Umbilical cord (tissue), 2 donors: ENCODE measurements at places on chromosomes 1 and 21.
A peak's percentile ranks its signal among the peaks of the same experiment; 100 is the strongest.

DNA sequence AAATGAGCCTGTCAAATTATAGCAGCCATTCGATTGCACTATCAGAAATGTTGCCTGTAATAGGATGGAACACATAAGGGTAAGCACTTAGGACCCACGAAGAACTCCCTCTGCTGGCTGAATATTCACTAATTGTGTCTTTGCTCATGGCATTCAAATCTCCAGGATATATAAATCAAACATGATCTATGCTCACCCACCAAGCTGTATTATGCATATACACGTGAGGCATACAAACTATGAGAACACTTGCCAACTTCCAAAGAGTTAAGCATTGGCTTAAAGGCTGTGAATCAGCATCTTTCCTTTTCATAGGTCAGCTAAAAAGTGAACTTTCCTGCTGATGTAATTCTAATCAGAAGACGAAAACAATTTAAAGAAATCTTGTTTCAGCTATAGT, 34.5 kb downstream of the TMPRSS15 start:
- DNase-seq: peak; percentile 8

GRCh38 chr21:38661889-38662568, 143.7 kb upstream of the ETS2 start:
- DNase-seq: peak; percentile 68

DNA sequence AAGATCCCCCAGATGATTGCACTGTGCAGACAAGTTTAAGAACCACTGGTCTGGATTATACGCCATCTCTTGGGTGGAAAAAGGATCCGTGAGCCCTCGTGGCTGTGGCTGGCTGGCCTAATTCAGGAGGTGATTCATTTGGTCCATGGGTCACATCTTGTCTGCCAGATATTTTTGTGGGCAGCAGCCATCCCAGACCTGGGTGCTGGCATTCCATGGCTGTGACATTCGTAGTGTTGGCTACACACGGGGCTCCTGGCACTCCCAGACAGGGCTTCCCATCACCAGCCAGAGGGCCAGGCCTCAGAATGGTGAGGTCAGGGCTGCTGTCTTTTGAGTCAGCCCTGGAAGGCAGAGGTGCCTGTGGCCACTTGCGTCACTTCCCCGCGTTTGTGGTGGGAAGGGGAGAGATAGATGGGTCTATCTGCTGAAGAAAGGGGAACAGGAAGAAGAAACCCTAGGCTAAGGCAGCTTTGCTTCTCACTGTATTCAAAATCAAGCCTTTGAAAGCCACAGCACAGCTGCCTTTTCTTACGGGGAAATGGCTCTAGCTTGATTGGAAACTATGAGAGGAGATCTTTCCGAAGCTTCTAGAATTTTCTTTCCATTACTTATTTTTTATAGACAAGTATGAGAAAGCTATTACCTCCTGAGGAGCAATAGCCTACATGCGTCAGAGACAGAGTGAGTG, 32.4 kb downstream of the EIF2D start:
- peak; percentile 52 for DNase-seq

GRCh38 chr1:55214934-55215193, 300 bp downstream of the USP24 start:
- no peak for DNase-seq

DNA sequence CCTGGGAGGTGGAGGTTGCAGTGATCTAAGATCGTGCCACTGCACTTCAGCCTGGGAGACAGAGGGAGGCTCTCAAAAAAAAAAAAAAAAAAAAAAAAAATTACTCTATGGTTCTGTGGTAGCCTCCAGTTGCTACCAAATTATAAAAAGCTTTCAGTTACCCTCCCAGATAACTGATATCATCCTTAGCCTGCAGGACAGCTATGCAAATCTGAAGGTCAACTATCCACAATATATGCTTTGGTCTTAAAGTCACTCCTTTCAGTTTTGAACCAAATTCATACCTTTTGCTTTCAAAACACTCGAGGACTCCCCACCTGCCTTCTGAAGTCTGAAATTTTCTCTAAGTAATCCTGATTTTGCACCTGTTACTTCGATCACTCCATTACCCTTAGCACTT, 3.1 kb downstream of the MIXL1 start:
- no peak for DNase-seq

GRCh38 chr1:39398278-39399021, 93.0 kb upstream of the BMP8A start:
- peak; percentile 86 for DNase-seq

DNA sequence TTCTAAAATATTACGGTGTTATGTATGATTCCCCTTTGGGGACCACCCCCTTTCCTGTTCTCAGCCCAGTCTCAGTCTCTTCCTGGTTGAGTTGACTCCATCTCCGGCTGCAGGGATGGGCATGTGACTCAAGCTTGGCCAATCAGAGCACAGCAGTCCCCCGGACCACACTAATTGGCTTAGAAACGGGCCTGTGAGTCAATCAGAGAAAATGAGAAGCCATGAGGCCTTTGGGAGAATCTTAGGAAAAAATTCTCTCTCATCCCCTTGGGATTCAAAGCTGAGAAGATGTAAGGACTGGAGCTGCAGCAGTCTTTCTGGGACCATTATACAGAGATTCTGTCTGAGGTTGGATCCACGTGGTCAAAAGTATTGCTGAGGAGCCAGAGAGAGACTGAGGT, 10.7 kb upstream of the FHAD1 start:
- DNase-seq: no peak

- DNase-seq: no peak
Measured at GRCh38 chr1:15627343-15627988, 10.2 kb downstream of the DDI2 start.

- no peak for DNase-seq
Measured at GRCh38 chr1:20009212-20009611, 29.8 kb upstream of the PLA2G2A start.

- DNase-seq: no peak
Measured at GRCh38 chr1:156816561-156817328, at the start of gene SH2D2A. SH2D2A (minus strand) TSS chr1:156816848; CDS start chr1:156816708, 140 bp downstream.

DNA sequence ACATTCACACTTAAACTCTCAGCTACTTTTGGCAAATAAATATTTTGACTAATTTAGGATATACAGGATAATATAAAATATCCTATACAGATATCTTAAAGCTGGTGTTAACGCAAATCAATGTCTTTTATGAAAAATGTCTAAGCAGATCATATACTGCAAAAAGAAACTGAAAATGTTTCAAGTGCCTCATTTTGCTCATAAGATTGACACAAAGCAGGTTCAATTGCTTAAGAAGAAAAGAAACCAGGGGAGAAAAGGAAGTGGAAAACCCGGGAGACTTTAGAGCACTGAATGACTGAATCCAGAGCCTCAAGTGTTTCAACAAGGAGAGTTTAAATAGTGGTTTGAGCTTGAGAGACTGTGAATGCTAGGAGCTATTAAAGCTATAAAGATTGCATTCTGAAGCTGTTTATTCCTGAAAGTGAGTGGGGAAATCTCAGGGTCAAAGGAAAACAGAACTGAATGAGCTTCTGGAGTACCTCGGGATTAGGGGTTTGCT, 1943.0 kb downstream of the MRPL39 start:
- DNase-seq: no peak

GRCh38 chr1:41530411-41530810, 45.9 kb upstream of the EDN2 start:
- DNase-seq: no peak

DNA sequence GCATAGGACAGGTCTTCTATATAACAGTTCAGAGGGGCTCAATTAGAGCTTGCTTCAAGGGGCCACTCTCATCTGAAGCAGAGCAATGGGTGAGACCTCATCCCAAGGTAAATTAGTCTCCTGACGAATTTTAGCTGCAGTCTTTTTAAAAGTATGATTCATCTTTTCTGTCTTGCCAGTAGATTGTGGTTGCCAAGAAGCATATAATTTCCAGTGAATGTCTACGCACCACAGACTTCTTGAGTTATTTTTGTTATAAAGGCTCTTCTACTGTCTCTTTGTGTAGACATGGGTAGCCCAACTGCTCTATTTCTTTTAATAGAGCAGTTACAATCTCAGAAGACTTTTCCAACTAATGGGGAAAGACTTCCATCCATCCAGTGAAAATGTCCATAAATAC, 108.9 kb upstream of the FMN2 start:
- no peak for DNase-seq

DNA sequence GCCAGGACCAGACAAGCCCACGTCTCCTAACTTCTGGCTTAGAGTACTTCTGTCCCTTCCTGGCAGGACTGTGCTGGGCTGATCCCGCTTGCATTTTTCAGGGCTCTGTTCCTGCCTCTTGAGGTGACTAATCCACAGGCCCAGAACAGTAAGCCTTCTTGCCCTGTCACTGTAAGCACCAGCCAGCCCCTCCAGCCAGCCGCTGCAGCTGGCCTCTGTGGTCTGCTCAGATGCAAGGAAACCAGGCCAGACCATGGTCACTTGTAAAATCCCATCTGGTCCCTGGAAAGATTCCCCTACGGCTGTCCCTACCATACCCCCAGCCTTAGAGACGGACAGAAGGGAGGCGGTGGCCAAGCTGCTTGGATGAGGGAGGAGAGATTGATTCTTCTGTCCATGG, 74.2 kb downstream of the KIRREL1 start:
- DNase-seq: no peak

GRCh38 chr21:26819740-26820324, 25.4 kb downstream of the ADAMTS1 start:
- DNase-seq: no peak

- peak; percentile 17 for DNase-seq
Measured at GRCh38 chr1:240237305-240237721, 145.6 kb downstream of the FMN2 start.

- DNase-seq: no peak
Measured at GRCh38 chr1:227809026-227809425, 6.4 kb upstream of the PRSS38 start.

GRCh38 chr1:147099192-147099591, 73.1 kb downstream of the PRKAB2 start:
- no peak for DNase-seq

DNA sequence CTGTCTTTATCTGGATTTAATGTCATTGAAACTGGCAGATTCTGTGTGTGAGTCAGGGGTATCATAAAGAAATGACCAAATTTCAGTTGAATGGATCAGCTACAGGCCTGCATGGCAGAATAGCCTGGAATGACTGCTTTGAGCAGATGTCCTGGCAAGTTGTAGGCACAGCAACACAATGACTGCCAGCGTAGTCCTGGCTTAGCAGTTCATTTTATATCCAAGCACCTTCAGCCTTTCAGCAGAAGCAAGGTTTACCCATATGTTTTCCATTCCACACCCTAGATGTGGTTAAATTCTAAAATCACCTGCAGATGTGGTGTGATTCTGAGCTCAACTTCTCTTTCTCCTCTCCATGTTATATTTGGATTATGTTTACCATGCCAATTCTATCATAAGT, 22.3 kb upstream of the PTGFR start:
- DNase-seq: no peak

DNA sequence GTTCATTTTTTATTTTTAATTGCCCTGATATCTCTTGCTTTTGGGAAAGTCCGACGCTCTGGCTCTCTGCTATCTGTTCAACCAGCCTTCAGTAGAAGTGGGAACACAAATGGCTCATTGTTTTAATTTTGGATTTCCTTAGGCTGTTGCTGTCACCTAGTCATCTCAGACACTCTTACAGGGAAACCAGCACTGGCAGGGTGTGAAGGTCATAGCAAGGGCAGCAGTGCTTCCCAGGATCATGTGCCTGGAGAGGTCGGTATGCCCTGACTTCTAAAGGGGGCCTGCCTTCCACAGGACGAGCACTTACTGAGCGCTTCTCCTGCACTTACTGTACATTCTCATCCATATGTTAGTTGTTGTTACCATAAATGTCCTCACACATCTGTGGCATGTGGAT, 224.2 kb downstream of the DISC1 start:
- DNase-seq: no peak

DNA sequence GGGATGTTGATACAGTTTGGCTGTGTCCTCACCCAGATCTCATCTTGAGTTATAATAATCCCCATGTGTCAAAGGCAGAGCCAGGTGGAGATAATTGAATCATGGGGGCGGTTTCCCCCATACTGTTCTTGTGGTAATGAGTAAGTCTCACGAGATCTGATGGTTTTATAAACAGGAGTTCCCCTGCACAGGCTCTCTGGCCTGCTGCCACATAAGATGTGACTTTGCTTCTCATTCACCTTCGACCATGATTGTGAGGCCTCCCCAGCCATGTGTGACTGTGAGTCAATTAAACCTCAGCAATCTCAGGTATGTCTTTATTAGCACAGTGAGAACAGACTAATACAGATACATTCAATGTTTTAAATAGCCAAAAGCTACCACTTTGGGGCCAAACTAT, 41.1 kb downstream of the SLC35F3 start:
- no peak for DNase-seq

DNA sequence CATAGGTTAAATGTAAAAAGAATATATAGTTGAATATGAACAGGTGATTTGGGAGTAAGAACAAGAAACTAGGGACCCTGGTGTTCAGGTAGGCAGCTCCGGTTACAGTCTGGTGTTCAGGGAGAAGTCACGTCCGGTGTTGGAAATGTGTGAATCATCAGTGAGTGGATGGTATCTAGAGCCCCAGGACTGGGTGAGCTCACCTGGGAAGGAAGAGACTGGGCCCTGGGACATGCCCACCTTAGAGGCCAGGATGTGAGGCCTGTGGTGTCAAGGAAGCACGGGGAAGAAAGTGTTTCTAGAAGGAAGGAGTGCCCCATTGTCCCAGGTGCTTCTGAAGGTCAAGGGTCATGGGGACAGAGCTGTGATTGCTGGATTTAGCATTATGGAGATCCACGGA, 1.5 kb upstream of the GJB3 start:
- DNase-seq: no peak
